ENCODE measurements at places on chromosomes 16 and 17. TPM values are rescaled to one million over a fixed set of nuclear protein-coding genes. Genes with fewer than 3 reads are reported as not detected.

The PCGF2 gene
- total RNA-seq, result 3.9 TPM

The CCL17 gene
- total RNA-seq, result not detected

The SLC6A4 gene
- not detected for total RNA-seq

The TMEM235 gene
- not detected for total RNA-seq

The SOST gene
- total RNA-seq, result not detected

The EPX gene
- total RNA-seq, result not detected

Data from smooth muscle cell of the umbilical artery (primary cell).